Peyer's patch (tissue), 4 donors: ENCODE measurements at places on chromosomes 2 and 18. TPM values are rescaled to one million over a fixed set of nuclear protein-coding genes. Genes with fewer than 3 reads are reported as not detected.

The PROM2 gene
- 13.1 TPM for total RNA-seq

The MEP1B gene
- total RNA-seq: 477 TPM

The AOX1 gene
- 36.3 TPM for total RNA-seq

The SLC9A4 gene
- not detected for total RNA-seq

DNA sequence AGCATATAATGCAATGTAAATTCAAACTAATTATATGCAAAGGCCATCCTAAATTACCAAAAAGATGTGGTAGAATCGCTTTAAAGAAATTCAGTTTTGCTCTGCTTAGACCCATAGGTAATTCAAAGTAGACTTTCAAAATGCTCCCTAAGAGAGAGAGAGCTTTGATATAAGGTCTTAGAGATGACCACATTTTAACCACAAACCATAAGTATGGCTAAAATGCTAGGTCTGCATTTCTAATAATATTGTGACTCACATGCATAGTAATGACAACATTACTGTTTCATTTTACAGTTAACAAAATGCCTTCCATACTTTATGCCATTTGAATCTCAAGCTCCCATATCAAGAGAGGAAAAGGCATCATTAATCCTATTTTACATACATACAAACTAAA lies 144.5 kb downstream of the RAD51AP2 start:
- DNase-seq: no peak

GRCh38 chr2:203739351-203739750 lies 32.9 kb downstream of the CD28 start:
- DNase-seq: no peak

DNA sequence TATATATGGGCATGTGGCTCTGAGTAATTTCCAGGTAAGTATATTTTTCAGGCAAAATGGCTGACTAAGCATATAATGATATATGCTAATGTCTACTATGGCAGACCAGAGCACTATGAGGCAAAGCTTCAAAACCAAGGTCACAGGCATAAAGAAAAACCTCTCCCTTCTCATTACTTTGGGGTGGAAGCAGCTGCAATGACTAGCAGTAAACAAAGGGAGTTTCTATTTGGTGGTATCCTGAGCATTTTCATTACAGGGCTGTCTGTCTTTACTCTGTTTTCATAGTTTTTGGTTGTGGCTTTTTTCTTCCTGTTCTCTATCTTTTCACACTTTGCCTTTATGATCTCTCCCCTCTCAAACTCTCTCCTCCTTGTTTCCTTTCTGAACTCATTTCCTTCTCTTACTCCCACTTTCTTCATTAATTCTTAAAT lies 15.6 kb downstream of the PDE6D start:
- DNase-seq: no peak

GRCh38 chr2:1683297-1683696 lies 61.0 kb downstream of the PXDN start:
- DNase-seq: no peak

GRCh38 chr2:37648331-37649011 lies 23.0 kb downstream of the CDC42EP3 start:
- DNase-seq: peak; percentile 60

- no peak for DNase-seq
Observed at GRCh38 chr2:227082286-227082685, 81.7 kb downstream of the COL4A4 start.

GRCh38 chr18:42414756-42415454 lies 459.9 kb downstream of the PIK3C3 start:
- no peak for DNase-seq

- no peak for DNase-seq
Observed at GRCh38 chr2:147659051-147659450, 185.8 kb upstream of the ACVR2A start.

GRCh38 chr2:29059624-29060023 lies 14.7 kb downstream of the PCARE start:
- no peak for DNase-seq

GRCh38 chr18:10863026-10863425 lies 286.3 kb downstream of the PIEZO2 start:
- DNase-seq: no peak

DNA sequence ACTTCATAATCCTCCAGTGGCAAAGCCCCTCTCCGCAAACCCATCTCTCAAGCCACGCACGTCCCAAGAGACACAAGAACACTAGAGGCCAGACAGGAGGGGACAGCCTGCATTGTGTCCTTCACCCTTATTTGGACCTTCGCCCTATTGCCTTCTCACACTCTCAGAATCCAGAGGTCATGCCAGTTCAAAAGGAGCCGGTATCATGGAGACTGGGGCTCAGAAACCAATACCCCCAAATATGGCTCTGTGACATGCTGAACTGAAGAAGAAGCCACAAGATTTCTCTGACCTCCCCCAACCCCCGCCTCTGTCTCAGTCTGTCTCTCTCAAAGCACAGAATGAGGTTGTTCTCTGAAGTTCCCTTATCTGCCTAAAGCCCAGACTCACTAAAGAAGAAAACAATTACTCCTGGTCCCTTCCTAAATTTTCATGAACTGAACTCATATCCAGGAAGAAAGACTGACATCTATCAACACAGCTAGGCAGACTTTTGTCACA lies 19.2 kb upstream of the SPATA3 start:
- DNase-seq: peak; percentile 15

GRCh38 chr18:74525741-74526140 lies 8.6 kb upstream of the CNDP1 start:
- DNase-seq: peak; percentile 95

GRCh38 chr2:27724905-27725701 lies 46.4 kb upstream of the MRPL33 start:
- no peak for DNase-seq

- DNase-seq: no peak
Observed at GRCh38 chr2:15753811-15754702, 162.4 kb downstream of the DDX1 start.

DNA sequence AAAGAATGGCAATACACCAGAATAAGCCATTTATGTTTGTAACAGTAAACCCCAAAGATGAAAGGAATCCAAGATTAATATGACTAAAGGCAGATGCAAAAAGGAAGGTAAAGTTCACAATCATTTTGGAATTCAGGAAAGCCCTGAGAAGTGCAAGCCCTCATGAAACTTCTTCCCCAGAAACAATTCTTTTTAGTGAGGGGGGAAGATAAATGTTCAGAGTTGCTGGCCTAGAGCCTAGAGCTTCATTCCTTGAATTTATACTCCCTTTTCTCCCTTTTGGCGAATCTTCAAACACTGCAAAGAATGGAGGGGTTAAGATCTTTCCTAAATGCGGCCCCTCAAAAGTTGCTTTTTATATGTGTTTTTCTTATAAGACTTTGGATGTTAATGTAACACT lies 368.8 kb downstream of the MEIS1 start:
- DNase-seq: no peak

DNA sequence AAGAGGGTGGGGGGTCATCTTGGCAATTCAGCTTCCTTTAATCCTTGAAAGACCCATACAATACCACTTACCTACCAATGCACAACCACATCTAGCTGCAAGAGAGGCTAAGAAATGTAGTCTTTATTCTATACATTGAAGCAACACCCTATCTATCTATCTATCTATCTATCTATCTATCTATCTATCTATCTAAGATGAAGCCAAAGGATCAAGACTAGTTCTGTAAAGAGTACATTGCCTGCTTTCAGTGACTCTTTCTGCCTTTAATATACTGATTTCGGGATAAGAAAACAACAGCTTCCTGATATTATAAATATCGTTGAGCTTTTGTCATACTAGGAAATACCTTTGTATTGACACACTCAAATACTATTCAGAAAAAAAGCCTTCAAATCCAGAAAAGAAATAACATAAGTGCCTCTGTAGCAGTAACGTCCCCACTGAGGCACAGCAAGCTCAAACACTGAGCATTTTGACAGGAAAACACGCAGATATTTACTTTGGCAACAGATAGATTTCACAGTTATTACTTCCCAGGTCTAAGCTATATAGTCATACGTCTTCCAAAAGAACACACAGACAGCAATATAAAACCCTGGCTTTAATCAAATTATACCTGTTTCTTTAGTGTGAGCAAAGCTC lies 139.4 kb upstream of the SERTAD2 start:
- DNase-seq: no peak

DNA sequence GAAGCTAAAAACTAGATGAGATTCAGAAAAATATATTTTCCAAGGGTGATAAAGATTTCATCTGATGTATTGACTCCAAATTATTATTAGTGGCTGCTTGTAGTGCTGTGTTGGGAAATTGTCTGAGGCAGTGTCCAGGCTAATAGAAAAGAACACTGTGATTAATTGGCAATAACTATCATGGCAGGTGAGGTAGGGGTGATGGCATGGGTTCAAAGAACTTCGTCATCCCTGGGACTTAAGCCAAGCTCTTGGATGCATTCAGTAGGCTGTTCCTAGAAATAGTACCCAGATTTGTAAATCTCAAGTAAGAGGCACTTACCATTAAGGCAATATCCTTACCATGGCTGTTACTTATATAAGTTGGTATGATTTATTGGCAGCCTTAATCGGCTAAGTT lies 13.2 kb upstream of the RAPGEF4 start:
- no peak for DNase-seq

GRCh38 chr18:33916200-33916599 lies 308.5 kb downstream of the NOL4 start:
- no peak for DNase-seq
